Suppressor macrophage treated with lipopolysaccharide for 4 hours (primary cell): ENCODE measurements at places on chromosomes 2 and 18.

GRCh38 chr18:79600596-79600995 lies 79.0 kb upstream of the CTDP1 start:
- no peak for DNase-seq

DNA sequence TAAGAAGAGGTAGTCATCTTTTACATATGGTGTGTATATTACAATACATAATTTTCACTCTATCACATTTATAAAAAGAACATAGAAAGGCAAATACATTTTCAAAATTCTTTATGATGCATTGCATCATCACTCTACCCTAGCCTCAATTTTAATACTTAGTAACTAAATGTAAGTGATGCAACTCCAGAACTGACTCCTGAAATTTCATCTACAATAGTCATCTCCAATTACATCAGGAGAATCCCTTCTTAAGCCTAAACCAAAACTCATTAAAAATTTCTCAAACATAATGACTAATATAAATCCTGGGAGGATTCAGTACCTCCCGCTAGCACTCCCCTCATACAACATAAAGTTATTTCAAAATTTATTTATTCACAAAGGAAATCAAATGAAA lies 15.9 kb downstream of the TMX3 start:
- DNase-seq: no peak

DNA sequence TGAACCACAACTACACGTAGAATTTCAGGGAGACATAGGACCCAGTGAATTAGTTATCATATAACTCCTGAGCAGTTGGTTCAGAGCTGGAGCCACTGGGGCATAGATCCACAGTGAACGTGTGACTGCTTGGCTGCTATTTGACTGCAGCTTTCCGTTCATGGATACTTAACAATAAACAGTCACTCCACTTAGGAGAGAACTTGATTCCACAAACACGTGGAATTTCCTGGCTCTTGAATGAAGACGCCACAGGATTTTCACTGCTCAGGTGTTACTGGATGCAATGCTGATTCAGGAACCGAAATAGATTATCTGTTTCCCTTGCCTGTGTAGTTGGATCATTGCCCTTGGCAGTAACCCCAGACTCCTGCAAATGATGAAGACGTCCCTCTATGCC lies 679.1 kb upstream of the ZEB2 start:
- DNase-seq: no peak

- peak; percentile 10 for DNase-seq
These were observed 227.8 kb upstream of the RBBP8 start for GRCh38 chr18:22705328-22705727.

DNA sequence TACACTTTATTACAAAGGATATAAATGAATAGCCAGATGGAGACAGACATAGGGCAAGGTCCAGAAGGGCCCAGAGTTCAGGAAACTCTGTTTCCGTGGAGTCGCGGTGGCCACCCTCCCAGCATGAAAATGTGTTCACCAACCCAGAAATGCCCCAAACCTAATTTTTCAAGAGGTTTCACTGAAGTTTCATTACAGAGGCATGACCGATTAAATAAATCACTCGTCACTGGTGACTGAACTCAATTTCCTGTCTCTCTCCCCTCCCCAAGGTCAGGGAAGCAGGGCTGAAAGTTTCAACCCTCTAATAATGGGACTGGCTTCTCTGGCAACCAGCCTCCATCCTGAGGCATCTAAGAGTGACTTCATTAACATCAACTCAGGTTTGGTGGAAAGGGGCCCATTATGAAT lies 22.4 kb downstream of the USP40 start:
- no peak for DNase-seq

DNA sequence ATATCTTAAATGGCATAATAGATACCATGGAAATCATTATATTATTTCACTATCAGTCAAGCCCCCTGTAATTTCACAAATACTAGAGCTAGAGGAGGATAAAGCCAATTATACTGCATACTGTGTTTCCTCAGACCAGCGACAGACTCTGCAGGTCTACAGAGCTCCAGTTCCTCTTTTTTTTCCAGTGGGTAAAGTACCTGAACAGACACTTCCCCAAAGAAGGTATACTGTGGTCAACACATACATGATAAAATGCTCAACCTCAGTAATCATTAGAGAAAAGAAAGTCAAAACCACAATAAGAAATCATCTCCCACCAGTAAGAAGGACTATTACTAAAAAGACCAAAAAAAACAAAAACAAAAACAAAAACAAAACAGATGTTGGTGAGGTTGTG lies 44.6 kb downstream of the SCN7A start:
- no peak for DNase-seq

DNA sequence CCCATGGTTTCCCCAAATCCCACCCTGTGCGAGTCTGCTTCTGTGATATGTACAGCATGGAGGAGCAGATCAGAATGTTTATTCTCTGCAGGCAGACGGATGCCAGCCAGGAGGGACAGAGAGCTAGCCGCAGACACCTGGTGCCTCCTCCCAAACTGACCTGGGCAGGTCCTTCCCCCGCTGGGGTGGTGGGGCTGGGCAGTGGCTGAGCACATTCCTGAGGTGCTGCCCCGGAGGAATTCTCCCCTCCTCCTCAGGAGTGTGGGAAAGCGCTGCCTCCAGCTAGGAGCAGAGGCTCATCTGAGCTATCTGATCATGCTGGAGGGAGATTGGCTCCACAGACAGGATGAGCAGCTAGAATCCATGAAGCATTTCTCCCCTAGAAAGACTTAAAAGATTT lies 21.7 kb downstream of the C2orf92 start:
- no peak for DNase-seq

- DNase-seq: peak; percentile 88
These were observed 8.8 kb downstream of the RTP5 start for GRCh38 chr2:241877989-241878970.

- no peak for DNase-seq
These were observed 85.4 kb upstream of the CABLES1 start for GRCh38 chr18:23049698-23050373.

- DNase-seq: no peak
These were observed 177.4 kb downstream of the ASXL3 start for GRCh38 chr18:33755391-33755790.

DNA sequence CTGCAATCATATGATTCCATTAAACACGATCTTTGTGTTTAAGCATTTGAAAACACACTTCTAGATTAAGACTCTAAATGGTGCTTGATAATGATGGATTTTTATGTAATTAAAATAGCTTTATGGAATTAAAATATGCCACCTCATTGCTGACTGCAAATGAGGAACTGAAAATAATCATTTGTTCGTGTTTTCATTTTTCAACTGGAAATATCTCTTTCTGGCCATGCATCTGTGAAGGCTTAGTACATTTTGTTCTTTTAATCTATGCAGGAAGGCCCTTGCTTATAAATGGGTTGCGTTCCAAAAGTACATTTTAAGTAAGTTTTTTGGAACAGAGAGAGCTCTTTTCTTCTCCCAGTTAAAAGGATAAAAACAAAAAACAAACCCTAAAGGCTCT lies 125.5 kb downstream of the MC4R start:
- DNase-seq: no peak

DNA sequence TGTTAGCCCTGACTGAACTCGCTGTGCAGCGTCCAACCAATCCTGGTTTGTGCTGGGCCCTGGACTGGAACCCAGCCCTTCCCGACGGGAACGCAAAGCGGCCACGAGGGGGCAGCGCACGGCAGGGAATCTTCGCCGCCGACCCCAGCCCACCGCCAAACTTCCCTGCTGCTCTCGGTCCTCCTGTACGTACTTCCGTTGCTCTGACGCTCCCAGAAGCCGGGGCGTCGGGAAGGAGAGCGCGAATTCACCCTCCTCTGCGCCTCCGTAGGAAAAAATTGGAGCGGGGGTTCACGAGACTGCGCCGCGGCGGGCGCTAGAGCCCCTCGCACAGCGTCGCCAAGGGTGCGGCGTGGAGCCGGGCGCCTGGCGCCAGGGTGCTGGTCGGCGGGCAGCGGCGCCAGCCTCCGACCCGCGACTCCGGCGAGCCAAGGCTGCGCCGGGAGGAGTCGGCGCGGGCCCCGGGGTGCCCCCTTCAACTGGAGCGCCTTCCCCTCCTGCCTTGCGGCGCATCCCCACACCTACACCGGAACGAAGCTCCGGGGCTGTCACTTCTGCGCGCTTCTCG lies 873 bp upstream of the SH3RF3 start:
- DNase-seq: peak; percentile 83

DNA sequence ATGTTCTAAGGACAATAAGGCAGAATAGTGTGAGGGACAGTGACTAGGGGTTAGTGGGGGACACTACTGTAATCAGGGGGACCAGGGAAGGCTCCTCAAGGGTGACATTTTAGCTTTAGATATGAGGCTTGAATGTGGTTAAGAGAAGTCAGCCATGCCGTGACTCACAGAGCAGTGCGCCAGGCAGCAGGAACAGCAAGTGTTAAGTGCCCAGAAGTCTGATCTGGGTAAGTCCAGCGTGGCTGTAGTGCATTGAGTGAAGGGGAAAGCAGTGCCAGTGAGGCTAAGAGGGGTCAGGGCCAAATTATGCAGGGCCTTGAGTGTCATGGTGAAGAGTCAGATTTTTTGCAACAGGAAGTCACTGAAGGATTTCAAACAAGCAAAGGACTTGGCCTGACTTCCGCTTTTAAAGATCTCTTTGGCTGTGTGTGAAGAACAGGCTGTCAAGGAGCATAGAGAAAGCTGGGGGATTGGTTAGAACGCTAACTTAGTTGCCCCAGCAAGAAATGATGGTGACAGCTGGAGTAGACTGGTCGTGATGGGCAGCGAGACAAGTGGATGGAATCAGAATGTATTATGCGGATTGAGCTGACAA lies 151.5 kb downstream of the MSH2 start:
- peak; percentile 15 for DNase-seq

- no peak for DNase-seq
These were observed 167.5 kb downstream of the ALK start for GRCh38 chr2:29753671-29754444.

DNA sequence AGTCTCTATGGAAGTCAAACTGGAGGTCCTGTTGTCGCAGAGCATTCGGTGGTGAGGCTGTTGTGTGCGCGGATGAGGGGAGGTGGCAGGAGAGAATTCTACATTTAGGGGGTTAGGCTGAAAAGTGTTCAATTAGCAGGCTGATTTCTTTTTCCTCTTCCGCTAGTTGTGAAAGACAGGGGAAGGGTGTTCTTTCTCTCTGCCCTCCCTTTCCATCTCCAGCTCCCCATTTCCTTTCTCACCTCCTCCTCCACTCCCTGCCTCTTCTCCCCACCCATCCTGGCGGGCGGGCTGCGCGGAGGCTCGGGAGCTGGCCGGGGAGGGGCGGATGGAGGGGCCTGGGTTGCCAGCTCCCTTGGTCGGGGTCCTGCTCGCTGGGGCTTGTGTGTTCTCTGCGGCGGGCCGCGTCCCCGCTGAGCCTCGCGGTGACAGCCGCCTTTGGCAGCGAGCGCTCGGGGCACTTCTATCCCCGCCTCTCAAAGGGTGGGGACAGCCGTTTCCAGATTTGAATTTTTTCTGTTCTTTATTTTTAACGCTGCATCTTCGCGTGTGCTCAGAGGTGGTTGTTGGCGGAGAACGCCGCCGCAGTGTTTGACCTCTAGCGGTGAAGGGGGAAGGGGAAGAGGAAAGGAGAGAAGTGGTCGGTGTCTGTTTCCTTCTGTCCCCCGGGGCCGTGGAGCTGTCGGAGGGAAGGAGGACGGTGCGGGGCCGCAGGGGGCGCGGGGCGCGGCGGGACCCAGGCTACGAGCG lies 3.6 kb downstream of the SOX11 start:
- DNase-seq: no peak

DNA sequence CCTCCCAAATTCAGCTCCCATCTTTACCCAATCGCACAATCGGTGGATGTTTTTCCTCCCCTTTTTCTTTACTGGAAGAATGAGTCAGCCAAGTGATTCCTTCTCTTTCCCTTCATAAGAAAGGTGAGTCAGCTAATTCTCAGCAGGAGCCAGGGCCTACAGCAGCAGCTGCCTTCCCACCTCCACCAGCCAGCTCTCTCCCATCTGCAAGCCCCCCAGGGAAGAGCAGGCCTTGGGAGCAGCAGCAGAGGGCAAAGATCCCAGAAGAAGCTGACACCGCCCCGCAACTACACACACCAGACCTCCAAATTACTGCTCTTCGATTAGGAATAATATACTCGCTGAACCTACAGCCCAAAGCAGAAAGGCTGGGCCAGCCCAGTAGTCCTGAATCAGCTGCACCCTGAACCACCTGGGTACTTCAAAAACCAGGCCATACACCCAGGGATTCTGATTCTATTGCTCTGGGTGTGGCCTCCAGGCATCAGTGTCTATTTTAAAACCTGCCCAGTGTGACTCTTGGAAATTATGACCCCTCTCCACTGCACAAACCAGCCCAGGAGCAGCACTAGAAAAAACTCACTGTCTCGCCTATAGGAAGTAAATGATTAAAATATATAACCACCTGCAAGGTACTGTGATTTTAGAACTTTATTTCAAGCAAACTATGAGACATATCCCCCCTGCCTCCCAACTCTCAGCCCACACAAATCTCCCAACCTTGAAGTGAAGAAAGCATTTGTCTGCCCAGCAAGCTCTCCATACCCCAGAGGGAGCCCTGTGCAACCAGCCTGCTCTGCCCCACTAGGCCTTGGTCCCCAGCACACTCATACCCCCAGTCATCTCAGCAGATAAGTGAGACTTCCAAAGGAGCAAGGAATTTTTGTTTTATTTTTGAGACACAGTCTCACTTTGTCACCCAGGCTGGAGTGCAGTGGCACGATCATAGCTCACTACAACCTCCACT lies 7.3 kb downstream of the SFXN5 start:
- DNase-seq: peak; percentile 14

DNA sequence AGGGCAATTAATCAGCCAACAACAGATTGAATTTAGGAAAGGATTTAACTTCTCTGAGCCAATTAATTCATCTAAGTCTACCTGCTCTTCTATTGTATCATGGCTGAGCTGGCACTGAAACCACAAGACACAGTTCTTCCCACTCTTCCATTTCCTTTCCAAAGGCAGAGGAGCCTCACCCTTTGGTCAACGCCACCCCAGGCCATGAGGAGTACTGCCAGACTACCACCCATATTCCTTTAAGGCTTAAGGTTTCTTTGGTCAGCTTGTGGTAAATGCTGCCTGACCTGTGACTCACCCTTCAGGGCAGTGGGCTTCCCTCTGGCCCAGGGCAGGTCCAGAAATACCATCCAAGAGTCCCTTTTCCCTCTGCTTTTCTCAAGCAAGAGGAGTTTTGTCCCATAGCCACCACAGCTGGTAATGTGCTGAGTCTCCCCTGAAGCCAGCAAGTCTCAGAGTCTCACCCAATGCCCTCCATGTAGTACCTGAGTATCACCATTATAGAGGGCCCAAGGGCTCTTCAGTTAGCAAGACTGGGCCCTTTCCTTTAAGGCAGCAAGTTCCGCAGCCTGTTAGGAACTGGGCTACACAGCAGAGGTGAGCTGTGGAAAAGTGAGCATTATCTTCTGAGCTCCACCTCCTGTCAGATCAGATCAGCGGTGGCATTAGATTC lies 900.5 kb upstream of the CRIM1 start:
- no peak for DNase-seq

GRCh38 chr2:235877275-235877802 lies 290.8 kb downstream of the GBX2 start:
- DNase-seq: no peak

- no peak for DNase-seq
These were observed 233.7 kb downstream of the PRKCE start for GRCh38 chr2:45885171-45885621.

GRCh38 chr2:112304298-112304941 lies 29.0 kb downstream of the ZC3H6 start:
- DNase-seq: no peak

GRCh38 chr2:64168201-64168600 lies 24.0 kb upstream of the PELI1 start:
- no peak for DNase-seq

GRCh38 chr2:25822190-25823117 lies 55.8 kb downstream of the ASXL2 start:
- peak; percentile 27 for DNase-seq

- peak; percentile 63 for DNase-seq
These were observed 101.2 kb downstream of the UBR3 start for GRCh38 chr2:169928463-169928864.
